ENCODE measurements at places on chromosomes 6 and 20.

DNA sequence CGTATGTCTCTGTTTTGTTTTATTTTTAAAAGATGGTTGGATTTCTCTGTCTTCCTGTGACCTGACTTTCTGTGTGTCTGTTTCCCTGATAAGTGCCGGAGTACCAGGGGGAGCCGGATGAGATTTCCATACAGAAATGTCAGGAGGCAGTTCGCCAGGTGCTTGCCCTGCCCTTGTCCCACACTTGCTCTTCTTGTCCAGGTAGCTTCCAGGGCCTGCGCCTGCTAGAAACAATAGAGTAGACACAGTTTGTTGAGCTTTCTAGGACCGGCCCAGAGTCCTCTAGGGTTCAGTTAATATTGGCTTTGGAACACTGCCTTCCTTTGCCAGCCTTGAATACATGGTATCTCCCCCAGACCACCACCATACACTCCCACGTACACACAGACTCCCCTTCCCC is 3.9 kb downstream of the ITPA start:
- DNase-seq = no peak

GRCh38 chr20:52124821-52125220 is 66.8 kb downstream of the ZFP64 start:
- DNase-seq = no peak

DNA sequence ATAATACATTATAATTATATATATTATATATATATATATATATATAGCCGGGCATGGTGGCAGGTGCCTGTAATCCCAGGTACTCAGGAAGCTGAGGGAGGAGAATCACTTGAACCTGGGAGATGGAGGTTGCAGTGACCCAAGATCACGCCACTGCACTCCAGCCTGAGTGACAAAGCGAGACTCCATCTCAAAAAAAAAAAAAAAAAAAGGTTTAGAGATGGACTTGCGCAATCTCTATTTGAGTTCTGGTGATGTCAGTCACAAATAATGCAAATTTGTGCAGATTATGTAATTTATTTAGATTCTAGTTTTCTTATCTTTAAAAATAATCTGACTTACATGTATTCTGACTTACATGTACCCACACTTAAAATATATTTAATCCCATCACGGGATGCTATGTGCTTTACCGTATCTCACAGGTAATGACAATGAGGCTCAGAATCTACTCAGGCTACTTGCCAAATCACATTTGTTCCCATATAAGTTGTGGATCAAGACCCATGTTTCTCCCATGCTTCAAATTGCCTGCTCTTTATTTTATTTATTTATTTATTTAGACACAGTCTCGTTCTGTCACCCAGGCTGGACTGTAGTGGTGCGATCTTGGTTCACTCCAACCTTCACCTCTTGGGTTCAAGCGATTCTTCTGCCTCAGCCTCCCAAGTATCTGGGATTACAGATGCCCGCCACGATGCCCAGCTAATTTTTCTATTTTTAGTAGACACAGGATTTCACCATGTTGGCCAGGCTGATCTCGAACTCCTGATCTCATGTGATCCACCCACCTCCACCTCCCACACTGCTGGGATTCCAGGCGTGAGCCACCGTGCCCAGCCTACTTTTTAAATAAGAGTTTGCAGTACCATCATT is 7.6 kb upstream of the UST start:
- DNase-seq = no peak

DNA sequence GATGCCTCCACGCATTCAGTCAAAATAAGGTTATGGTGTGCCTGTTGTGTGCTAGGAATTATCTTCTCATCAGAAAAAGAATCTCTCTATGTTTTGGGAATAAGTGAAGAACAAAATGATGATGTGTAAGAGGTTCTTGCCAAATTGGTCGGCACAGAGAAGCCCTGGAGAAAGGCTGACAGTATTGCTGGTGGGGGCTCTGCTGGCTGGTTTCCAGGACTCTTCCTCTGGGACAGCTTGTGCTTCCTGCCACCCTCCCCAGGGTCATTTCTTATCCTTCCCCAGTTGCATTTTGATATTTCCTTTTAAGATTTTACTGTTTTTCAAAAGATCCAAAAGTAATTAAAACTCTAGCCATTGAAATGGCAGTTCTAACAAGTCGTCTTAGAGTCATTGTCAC is 22.1 kb downstream of the CST4 start:
- DNase-seq = no peak

DNA sequence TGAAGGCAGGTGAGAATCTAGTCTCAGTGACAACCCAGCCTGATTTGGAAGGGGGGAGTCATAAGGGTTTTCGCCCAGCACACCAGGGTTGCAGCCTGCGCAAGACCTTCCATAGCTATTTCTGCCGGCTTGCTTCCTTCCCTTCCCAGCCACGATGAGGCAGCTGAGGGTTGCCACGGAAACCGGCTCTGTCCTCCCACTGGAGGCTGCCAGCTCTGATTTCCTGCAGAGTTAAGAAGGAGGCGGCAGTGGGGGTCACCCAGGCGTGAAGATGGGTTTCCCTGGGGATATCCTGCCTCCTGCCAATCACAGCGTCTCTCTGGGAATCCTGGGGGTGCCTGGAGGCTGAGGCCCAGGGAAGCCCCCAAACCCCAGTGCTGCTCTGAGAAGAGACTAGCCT is 23.1 kb upstream of the KCNB1 start:
- peak; percentile 54 for DNase-seq

DNA sequence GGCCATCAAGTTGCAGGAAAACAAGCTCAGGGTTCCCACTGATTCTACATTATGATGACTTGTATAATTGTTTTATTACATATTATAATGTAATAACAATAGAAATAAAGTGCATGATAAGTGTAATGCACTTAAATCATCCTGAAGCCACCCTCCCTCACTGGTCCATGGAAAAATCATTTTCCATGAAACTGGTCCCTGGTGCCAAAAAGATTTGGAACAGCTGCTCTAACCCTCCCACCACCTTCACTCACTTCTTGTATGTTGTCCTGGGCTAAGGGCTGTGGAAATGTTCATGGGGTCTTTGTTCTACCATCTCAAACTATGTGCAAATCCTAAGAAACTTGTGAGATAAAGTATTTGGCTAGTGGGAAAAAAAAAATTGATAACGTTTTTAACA is 133.8 kb downstream of the LRRC1 start:
- no peak for DNase-seq

DNA sequence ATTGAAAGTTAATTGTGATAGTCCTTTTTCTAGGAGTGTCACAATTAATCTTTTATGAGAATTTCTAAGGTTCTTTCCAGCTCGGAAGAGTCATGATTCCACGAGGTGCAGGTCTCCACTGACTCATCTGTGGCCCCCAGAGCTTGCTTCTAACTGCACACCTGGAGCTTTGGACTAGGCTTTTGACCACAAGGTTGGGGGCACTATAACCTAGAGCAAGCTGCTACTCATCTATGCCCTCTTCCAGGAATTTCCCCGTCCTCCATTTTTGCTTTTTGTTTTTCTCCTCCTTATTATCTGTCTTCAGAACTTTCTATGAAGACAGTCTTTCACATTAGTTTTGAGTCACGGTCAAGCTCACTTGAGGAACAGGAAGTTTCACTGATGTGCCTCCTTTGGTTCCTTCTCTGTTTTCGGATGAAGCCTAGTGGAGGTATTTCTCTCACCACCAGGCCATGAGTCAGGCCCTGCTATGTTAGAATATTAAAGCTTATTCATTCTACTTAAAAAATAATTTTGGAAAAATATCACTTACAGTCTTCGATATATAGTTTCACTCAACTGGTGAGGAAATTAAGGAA is 119.2 kb upstream of the INSM1 start:
- DNase-seq = no peak

GRCh38 chr6:70538376-70538775 is 28.4 kb upstream of the SDHAF4 start:
- no peak for DNase-seq

DNA sequence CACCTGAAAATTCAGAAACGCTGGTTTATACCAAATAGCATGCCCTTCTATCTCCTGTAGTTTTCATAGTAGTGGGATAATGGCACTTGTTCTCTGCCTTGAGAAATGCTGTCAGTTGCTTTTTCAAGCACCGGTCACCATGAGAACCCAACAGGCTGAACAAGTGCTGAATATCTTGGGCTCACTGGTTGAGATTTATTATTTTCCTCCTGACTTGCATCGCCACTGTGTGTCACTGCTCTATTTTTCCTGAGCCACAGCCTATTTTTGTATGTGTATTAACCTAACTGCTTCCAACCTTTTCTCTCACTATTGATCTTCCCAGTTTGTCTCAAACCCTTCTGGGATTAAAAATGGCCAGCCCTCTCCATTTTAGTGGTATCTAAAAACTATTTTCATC is 71.9 kb downstream of the OPN5 start:
- DNase-seq = no peak

DNA sequence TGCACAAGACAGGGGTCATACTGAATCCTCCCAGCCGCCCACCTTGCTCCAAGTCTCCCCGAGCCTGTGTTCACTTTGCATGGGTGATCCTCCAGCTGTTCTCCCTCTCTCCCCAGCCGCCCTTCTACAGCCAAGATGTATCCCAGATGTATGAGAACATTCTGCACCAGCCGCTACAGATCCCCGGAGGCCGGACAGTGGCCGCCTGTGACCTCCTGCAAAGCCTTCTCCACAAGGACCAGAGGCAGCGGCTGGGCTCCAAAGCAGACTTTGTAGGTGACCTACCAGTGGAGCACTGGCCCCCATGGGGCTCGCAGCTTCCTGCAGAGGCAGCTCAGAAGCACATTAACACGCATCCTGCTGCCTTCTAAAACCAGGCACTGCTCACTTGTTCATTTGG is 14.6 kb upstream of the IFT52 start:
- no peak for DNase-seq
